NCI-H774 (cell line): ENCODE measurements at places on chromosomes 2 and 18.

DNA sequence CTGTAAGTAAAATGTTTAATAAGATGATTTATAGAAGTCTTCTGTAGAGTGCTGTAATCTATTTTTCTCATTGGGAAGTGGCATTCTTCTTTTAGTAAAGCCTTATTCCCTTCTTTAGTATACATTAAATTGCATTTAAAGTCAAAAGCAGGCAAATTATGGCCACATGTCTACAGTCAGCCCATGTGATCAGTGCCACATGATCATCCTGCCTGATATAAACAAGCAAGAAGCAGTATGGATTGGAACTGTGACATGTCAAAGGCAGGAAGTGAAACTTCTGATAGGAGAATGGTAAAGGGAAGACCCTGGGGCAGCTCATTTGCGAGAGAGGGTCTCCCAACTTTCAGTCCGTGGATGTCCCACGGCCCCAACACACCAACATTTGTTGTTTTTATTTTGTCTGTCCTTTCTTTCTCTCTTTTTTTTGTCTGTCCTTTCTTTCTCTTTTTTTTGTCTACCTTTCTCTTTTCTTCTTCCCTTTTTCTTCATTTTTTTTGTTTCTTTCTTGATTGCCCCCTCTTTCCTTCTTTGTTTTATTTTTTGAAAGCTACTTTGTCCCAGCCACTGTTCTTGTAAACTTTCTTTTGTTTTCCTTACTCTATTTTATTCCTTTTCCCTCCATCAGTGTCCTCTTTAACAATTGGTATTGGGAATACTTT, 154.9 kb downstream of the DTNA start:
- no peak for DNase-seq

- no peak for DNase-seq
These were observed 76.1 kb downstream of the RHBDD1 start for GRCh38 chr2:226911932-226912331.

GRCh38 chr2:241224018-241224850, 35.8 kb downstream of the ANO7 start:
- no peak for DNase-seq

DNA sequence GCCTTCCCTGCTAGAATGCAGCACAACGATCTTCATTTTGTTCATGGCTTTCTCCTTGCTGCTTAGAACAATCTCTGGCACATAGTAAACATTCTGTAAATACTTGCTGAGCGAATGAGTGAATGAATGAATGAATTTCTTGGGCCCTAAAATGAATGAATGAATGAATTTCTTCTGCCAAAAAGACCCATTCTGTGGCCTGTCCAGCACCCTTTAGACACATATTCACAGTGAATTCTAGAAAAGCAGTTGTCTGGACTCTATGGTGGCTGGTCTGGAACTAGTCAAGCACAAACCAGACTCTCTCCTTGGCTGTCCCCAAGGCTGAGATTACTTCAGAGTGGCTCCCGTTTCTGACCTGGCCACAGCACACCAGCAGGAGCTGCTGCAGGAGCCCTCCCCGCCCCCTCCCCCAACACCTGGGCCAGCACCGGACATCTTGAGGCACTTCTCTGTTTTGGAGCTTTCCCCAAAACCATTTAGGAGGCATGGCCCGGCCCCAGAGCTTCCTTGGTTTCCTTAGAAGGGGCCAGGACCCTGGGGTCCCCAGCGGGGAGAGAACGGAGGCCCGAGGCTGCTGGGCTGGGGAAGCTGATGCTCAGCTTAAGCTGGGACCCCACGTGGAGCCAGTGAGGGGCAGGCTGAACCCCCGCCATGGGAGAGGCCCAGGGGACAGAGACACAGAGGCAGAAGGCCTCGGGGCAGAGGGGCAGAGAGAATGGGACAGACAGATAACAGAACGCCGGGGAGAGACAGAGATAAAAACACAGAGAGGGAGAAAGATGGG, 159.0 kb downstream of the ZFP36L2 start:
- DNase-seq: no peak

- DNase-seq: no peak
These were observed 4.0 kb downstream of the CYP26B1 start for GRCh38 chr2:72143441-72144273.

DNA sequence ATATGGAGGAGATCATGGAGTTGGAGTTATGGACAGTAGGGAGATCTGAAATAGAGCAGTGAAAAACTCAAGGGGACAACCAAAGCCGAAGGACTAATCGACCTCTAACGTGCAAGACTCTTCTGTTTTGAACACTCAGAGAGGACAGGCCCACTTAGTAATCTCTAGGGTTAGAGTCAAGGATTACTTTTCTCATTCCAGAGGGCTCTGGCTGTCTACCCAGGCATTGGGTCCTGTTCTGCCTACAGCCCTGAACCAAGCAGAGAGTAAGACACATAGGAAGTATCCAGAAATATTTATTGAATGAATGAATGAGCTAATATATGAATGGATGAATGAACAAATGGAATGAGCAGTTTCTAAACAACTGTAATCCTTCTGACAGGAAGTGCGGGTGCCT, 50.3 kb upstream of the PKDCC start:
- DNase-seq: no peak

DNA sequence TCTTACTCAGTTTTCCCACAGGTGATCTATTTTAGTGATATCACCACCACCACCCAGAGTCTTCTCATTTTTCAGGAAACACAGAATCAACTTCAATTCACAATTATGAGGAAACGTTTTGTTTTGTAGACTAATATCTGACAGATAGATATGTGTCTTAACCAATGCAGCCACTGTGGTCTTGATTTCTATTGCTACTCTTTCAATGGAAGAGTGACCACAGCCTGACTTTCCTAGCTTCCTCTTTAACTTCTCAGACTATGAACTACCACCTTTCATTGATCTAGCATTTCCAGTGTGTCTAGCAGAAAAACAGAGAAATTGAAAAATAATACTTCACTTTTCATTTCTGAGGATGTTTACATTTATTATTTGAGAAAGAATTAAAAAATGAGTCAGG, 20.5 kb downstream of the ADAM17 start:
- no peak for DNase-seq

GRCh38 chr2:74226648-74227213, 28.3 kb downstream of the MTHFD2 start:
- no peak for DNase-seq

GRCh38 chr18:8668381-8668780, 37.0 kb upstream of the MTCL1 start:
- DNase-seq: no peak
